ENCODE measurements at places on chromosomes 12 and 14. TPM values are rescaled to one million over a fixed set of nuclear protein-coding genes. Genes with fewer than 3 reads are reported as not detected.

The CNOT2 gene
- 45.2 TPM for total RNA-seq

The FOXG1 gene
- total RNA-seq = 0.12 TPM

The CCDC177 gene
- total RNA-seq = not detected

The TAS2R42 gene
- total RNA-seq = not detected

The ADIPOR2 gene
- 55.2 TPM for total RNA-seq

The MANSC1 gene
- total RNA-seq = 4.3 TPM

The LARP4 gene
- 38.4 TPM for total RNA-seq

The CCDC184 gene
- 3.6 TPM for total RNA-seq

The PLEKHG7 gene
- total RNA-seq = not detected

The PTPN6 gene
- 12.8 TPM for total RNA-seq

The CLEC1B gene
- not detected for total RNA-seq

The HSPB8 gene
- 13.5 TPM for total RNA-seq

The IKBIP gene
- 70.6 TPM for total RNA-seq

The KSR2 gene
- total RNA-seq = 0.63 TPM

The PLA2G1B gene
- total RNA-seq = not detected

The DEGS2 gene
- total RNA-seq = 1.6 TPM

The PAPLN gene
- total RNA-seq = 7.1 TPM

The PXMP2 gene
- 31.3 TPM for total RNA-seq

The RTL1 gene
- total RNA-seq = 0.31 TPM

The CARMIL3 gene
- 0.60 TPM for total RNA-seq

The IL26 gene
- not detected for total RNA-seq

The SIX1 gene
- 4.8 TPM for total RNA-seq

The MMP19 gene
- total RNA-seq = 0.24 TPM

The OSBPL8 gene
- 22.3 TPM for total RNA-seq

The GNB3 gene
- 2.1 TPM for total RNA-seq

The PRR4 gene
- 1.9 TPM for total RNA-seq

The ANG gene
- 11.0 TPM for total RNA-seq

The DHRS4 gene
- total RNA-seq = 51.1 TPM

The SLC6A12 gene
- total RNA-seq = 0.51 TPM

The MYL6B gene
- 77.2 TPM for total RNA-seq

The KRT78 gene
- not detected for total RNA-seq

The KCNJ8 gene
- total RNA-seq = 0.18 TPM

The FAM222A gene
- total RNA-seq = 6.9 TPM

The PROX2 gene
- total RNA-seq = not detected

The C3AR1 gene
- total RNA-seq = not detected

The SLC25A47 gene
- not detected for total RNA-seq

The GALNT16 gene
- total RNA-seq = 3.7 TPM

The ACRBP gene
- 0.45 TPM for total RNA-seq

The ADAM21 gene
- not detected for total RNA-seq

The TNFRSF1A gene
- total RNA-seq = 398 TPM

The OR6C6 gene
- total RNA-seq = not detected

The GATC gene
- 24.1 TPM for total RNA-seq

The SNX6 gene
- total RNA-seq = 77.6 TPM

The E2F7 gene
- 8.2 TPM for total RNA-seq

The NGDN gene
- 73.7 TPM for total RNA-seq

The RAPGEF3 gene
- total RNA-seq = 0.54 TPM

The PZP gene
- total RNA-seq = not detected

The DHRS2 gene
- total RNA-seq = 5.0 TPM
